ENCODE measurements at places on chromosomes 5 and 9.
A peak's percentile ranks its signal among the peaks of the same experiment; 100 is the strongest.

- no peak for DNase-seq
Measured at GRCh38 chr5:137693307-137693950, 42.5 kb downstream of the KLHL3 start.

DNA sequence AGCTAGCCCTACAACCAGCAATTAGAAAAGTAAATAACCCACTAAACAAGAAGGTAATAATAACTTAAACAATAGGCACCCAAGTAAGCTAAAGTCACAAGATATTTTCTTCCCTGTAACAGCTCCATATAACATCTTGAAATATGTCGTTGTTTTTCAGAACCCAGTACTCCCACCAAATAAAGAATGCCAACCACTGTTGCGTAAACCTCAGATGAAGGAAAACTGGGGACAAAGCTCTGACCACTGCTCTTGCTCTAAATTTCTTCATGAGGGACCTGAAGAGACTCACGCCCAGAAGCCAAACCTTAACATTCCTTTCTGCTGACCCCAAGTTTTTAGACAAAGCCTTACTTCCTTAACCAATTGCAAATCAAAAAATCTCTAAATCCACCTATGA is 267.7 kb upstream of the GAS1 start:
- DNase-seq: no peak

DNA sequence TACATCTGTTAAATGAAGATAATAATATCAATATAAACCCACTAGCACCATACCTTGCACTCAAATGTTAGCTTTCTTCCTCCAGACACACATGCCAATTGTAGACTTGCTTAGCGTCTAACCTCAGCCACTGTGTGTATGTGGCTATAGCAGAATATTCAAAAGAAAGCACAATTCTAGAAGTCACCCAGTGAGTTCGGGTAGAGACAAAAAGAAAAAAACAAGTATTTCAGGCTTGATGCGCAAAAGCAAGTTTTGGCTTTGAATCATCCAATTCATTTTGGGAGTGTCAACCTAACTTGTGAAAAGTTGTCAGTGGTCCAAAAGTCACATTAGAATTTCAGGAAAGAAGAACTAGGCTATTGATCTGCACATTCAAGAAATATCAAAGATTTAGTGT is 167.4 kb downstream of the PRELID2 start:
- no peak for DNase-seq

DNA sequence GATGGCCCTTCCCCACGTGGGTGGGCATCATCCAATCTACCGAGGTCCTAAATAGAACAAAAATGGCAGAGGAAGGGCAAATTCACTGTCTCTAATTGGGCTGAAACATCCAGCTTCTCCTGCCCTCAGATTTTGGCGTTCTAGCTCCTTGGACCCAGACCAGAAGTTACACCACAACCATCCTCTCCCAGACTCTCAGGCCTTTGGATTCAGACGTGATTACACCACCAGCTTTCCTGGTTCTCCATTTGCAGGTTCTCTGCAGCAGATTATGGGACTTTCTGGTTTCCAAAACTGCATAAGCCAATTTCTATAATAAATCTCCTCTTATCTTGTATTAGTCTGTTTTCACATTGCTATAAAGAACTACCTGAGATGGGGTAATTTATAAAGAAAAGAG is 73.6 kb upstream of the STARD4 start:
- DNase-seq: no peak

DNA sequence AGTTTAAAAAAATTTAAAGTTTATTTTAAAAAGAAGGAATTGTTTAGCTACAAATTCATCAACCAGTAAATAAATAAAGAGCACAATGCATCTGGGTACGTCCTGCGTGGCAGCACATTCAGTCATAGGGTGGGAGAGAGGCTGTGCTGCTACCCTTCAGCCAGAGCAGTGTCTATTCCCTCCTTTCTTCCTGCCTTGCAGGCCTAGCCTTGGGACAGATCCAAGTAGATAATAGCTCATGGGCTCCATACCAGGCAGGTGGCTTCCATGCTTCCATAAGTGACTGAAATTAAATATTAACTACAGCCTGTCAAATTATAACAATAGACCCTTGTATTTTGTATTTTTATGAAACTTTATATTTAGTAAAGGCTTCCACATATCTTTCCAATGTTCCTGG is 408.3 kb upstream of the RGMB start:
- DNase-seq: peak; percentile 90

- peak; percentile 95 for DNase-seq
Measured at GRCh38 chr5:43040287-43041098, at the start of gene ANXA2R. ANXA2R (minus strand) TSS chr5:43040319; CDS start chr5:43040046, 273 bp downstream.
